Central memory CD8-positive, alpha-beta T cell (primary cell): ENCODE measurements at places on chromosomes 7 and 10.

DNA sequence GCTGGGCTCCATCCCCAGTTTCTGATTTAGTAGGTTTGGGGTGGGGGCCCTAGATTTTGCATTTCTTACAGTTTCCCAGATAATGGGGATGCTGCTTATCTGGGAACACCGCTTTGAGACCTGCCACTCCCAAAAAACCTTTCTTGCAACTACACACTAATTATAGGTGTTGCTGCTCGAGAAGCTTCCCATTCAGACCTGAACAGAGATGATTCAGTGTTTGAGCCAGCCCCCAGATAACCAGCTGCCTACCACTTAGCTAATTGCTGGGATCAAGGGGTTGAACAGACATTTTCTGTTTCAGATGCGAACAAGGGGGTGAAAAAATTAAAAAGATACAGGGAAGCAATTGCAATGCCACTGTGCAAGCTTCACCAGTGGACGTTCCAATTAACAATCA, 448.5 kb downstream of the KCNMA1 start:
- no peak for DNase-seq

GRCh38 chr10:112985690-112986543, 35.9 kb downstream of the TCF7L2 start:
- no peak for DNase-seq

DNA sequence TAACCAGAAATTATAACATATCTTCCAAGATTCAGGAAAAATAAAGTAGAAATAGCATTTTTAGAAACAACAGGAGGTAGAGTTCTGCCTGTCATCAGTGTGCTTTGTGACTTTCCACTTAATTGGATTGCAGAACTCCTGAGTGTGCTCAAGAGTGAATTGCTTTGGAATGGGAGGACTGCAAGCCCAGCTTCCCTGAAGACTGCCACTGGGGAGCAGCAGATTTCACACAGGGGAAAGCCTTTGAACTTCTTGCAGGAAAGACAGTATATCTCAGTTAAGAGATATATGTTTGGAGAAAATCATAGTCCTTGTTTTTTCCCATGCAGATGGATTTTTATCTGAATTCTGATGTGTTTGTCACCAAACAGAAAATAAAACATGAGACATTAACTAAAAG, 124.5 kb downstream of the TMEM168 start:
- no peak for DNase-seq

GRCh38 chr7:5694221-5694754, 87.2 kb downstream of the RNF216 start:
- DNase-seq, result no peak

- no peak for DNase-seq
Observed at GRCh38 chr7:132393789-132394261, 182.4 kb downstream of the PLXNA4 start.
